ENCODE measurements at places on chromosomes 2 and 18.

DNA sequence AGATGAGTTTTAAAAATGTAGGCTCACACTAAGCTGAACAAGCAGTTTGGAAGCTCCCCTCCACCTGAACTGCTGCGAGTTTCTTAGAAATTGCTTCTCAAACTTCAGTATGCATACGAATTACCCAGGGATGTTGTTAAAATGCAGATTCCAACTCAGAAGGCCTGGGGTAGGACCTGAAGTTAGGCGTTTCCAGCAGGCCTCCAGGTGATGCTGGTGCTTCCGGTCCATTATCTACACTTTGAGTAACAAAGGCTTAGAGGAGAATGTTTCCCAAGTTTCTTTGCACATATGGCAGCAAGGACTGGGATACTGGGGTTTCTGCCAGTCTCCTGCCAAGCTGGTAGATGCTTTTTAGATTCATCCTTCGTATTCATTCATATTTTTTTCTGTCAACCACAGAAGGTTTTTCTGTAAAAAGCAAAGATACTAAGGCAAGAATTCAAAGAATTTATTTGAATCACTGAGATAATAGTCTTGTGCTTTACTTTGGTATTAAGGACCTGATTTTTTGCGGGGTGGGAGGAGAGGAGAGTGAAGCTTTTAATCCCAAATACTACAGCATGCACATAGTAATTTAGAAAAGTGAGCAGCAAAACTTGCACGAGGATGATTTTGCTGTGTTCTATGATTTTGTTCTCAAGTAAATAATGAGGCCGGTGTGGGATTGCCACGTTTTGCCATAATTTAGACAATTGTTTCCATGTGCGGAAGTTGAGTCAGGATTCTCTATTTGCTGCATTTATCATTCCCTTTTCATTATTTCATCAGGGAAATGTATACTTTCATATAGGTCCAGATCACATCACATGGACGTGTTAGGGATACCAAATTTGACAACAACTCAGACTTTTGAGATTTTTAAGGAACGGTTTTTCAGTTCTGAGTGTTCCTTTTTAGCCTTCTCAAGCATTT, 137.6 kb upstream of the SPATS2L start:
- DNase-seq, result no peak

DNA sequence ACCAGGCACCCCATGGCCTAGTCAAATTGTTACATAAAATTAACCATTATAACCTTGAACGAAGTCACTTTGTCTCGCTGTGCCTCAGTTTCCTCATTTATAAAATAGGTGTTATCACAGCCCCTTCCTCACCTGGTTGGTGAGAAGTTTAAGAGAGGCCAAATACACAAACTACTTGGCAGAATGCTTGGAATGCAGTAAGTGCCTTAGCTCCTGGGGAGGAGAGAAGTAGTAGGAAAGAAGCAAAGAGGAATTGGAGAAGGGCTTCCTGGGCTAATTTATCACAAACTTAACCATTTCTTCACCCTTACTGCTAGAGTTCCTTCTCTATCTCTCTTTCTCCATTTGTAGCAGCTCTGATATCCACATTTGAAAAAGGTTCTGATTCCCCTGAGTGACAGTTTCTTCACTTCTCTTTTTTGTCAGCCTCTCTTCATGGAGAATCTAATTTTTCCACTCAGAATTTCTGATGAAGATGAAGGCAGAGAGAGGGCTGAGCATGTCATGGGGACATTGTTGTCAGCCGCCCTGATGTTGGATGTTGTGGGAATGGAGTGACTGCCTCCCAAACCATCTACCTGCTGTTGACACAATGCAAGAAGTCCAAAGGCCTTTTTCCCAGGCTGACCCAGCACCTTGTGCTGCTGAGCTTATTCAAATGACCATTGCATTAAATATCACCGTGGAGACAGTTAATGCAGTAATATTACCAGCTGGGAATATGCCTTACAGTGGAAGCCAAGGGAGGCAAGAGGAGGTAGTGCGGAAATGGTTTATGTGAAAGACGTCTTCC, 60.4 kb downstream of the BOD1L2 start:
- DNase-seq, result no peak

DNA sequence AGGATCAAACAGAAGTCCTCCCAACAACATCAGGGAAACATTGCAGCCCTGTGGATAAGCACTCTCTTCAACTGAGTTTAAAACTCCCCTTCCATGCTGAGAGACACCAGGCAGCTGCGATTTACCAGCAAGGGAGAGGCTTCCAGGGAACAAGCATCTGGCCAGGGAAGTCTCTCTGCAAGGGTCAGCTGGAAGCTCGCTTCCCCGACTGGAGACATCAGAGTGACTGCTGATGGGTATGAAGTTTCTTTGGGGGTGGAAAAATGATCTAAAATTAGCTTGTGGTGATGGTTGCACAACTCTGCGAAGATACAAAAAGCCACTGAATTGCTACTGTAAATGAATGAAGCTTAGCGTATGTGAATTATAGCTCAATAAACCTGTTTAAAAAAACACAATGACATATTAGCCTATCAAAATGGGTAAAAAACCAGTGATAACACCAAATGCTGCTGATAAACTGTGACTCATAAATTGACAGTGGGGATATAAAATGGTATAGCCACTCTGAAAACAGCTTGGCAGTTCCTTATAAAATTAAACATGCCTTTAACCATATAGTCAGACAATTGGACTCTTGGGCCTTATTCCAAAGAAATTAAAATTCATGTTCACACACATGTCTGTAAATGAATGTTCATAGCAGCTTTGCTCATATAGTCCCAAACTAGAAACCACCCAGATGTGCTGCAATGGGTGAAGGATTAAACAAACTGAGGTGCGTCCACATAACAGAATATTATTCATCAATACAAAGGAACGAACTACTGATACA, 1082.0 kb downstream of the SOCS6 start:
- no peak for DNase-seq

GRCh38 chr18:21364471-21364870, 122.4 kb downstream of the GREB1L start:
- DNase-seq, result no peak

DNA sequence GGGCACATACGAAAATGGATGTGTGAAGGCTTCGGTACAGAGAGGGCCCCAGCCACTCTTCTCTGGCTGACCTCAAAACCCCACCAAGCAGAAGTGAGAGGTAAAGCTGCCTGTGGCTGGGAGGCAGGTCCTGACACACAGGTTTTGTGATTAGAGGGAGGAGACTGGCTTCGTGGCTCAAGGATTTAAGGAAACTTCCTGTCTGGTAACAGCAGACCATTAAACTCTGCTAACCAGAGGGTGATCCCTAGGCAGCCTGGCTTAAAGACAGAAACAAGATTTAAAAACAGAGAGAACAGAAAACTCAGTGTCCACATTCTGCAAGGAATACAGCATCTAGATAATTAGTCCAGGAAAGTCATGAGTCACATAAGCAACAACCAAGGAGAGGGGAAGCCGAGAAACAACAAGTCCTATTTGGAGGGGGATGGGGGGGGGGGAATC, 101.9 kb downstream of the NFATC1 start:
- DNase-seq, result no peak

- no peak for DNase-seq
These were observed 93.1 kb downstream of the INPP5D start for GRCh38 chr2:233153146-233153798.

DNA sequence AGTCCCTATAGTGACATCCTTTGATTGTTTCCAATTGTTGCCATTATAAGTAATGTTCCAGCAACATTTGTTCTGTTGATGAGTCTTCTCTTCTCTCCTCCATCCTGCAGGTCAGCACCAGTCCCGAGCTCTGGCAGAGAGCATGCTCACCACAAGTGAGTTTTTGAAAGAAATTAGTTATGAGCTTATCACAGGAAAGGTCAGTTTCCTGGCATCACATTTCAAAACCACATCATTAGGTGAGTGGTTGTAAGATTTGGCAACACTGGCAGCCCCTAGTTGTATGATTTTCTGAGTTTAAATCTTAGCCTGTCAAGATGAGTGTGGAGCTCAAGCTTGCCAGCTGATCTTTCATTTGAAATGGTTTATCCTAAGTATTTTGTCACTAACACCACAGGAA, 149.6 kb downstream of the ESCO1 start:
- no peak for DNase-seq

GRCh38 chr2:119723784-119724467, 35.8 kb upstream of the PTPN4 start:
- no peak for DNase-seq

GRCh38 chr18:74251297-74252038, 40.3 kb downstream of the CYB5A start:
- no peak for DNase-seq

DNA sequence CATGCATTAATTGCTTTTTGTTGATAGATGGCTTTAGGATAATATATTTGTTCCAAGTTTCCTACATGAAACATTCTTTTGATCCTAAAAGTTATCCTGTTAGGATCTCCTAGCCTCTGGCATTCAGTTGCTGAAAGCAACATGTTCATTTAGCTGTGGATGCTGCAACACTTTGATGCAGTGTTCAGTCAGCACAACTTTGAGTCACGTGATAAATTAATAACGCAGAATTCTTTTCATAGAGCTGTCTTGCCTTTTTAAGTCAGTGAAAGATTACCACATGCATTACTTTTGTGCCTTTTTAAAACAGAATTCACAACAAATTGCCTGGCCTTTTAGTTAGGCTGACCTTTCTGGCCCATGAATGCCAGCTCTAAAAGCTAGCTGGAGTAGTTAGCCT, 1467.9 kb upstream of the ZEB2 start:
- DNase-seq, result no peak

DNA sequence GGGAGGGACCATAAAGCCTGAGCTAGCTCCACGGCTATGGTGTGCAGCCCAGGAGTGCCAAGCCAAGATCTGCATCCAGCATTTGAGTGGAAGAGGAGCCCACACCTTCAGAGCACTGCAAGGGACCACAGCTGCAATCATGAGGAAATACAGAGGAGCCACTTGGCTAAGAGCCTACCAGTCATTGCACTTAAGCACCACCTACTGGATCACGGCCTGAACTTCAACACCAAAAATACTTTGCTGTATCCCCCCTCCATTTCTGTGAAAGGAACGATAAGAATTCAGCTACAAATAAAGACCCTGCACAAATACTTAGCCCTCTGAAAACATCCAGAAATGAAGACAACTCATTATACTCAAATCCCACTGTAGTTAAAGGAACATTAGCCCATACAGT, 545.3 kb downstream of the TSN start:
- DNase-seq, result no peak

DNA sequence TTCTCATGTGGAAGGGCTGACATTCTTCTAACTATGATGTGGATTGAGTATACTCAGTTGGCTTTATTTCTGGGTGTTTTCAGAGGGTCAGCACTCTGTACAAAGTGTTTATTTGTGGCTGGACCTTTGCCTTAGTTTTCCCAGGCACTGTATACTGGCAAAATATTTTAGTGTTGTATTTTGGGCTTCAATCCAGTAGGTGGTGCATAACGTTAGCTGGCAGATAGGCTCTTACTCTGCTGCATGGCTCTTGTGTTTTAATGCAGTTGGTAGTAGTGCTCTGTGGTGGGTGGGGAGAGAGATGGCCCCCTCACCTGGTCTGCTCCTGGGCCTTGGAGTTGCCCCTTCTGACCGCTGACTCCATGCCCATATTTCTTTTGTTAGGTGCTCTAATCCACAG, 75.6 kb upstream of the REG3A start:
- no peak for DNase-seq

DNA sequence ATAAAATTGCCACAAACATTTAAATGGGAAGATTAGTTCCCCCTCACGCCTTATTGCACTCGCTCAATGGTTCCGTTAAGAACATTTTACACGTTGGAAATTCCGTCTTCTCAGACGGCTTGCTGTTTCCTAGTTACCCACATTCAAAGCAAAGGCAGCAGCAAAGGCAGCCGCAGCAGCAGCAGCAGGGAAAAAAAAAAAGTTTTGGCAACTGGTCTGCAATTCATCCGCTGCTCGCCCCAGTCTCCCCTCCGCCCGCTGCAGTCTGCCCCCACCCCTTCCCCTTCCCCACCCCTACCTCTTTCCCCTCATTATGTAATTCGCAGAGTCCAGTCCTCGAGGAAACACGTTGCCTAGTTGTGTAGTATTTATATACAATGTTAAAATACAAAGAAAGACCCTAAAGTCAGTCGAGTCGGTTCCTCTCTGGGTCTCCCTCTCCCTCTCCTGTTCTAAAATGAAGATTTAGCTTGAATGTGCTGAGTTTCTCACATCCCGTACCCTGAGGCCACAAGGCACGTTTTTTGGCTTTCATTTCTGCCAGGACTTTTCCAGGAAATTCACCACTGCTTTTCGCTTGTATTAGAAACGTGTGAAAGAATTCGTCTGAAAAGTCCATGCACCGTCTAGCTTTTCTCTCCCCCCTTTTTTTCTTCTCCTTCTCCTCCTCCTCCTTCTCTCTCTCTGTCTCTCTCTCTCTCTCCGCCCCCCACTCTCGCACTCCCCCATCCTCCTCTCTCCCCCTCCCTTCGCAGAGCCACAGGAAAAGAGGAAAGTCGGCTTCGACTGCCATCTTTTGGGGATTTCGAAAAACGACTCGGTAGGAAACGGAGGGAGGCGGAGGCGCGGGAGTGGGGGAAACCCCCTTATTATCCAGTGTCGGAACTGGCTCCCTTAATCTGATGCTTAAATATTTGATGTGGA, 140.0 kb downstream of the MEIS1 start:
- no peak for DNase-seq

GRCh38 chr2:80858965-80859364, 554.4 kb upstream of the LRRTM1 start:
- DNase-seq, result no peak

DNA sequence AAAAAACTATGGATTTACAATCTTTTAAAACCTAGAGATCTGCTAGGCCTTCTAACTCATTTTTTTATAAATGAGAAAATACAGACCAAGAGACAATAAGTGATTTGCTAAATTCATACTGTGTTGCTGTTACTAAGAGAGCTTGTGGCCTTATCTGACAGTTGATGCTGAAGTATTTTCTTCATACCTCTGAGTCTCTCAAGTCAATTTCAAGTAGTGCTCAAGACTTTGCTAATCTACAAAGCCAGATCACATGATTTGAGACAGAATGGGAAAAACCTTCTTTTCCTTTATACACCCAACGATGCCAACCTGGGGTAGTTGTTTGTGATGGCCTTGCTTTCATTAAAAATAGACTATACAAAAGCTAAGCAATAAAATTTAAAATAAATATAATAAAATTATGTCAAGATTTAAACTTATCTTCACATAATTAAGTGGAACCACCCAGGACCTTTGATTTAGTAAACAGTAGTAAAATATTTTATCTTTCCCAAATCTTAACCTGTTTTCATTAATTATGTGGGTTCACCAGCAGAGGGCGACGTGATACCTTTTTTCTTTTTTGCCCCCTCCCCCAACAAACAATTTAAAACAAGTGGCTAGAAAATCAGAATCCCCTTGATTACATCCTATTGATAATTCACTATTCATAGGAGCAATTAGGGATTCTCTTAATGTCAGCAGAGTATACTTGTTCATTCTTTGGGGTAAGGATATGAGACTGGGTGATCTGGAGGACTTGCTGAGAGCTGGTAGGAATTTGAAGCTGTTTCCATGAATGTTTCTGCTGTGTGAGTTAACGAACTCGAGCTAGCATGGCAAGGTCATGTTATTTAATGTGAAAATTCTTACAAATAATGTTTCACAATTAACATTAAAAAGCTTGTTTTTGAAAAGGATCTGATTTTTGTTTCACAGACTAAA, 49.6 kb upstream of the SLC5A7 start:
- DNase-seq, result no peak

- DNase-seq, result no peak
These were observed 65.3 kb upstream of the FOXI3 start for GRCh38 chr2:88517759-88518201.

Measured in CD4-positive, alpha-beta T cell treated with Interleukin-4 for 4 hours (primary cell).